GM19239 (cell line): ENCODE measurements at places on chromosomes 11 and 22.

DNA sequence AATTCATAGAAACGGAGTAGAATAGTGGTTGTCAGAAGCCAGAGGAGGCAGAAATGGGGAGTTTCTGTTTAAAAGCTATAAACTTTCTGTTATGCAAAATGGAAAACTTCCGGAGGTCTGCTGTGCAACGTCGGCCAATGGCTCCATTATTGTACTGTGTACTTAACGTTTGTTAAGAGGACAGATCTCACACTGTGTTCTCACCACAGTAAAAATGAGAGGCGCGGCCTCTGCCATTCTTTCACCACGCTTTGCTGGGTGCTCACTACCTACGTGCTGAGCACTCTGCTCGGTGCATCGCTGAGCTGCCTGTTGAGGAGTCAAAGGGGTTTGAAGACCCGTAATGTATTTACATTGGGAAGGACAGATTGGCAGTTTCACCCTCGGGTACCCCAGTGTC lies 218.8 kb upstream of the B3GAT1 start:
- no peak for DNase-seq

GRCh38 chr11:17764446-17765218 lies 30.1 kb downstream of the KCNC1 start:
- no peak for DNase-seq

- no peak for DNase-seq
Observed at GRCh38 chr11:100861212-100861611, 174.1 kb downstream of the ARHGAP42 start.

DNA sequence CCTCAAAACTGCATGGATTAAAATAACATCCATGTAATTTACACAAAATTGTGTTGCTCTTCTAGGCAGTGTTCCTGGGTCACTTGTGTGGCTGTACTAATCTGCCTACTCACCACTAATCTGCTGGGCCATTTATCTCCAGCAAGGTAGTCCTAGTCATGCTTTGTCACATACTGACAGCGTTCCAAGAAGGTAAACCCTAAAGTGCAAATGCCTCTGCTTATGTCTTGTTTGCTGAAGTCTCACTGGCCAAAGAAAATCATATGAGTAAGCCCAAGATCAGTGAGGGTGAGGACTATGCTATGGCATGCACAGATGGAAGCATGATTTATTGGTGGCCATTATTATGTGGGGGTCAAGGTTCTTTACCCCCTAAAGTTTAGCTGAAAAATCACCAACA lies 630.2 kb upstream of the LUZP2 start:
- DNase-seq = no peak

- no peak for DNase-seq
Observed at GRCh38 chr11:128784059-128784804, 82.9 kb downstream of the KCNJ1 start.

DNA sequence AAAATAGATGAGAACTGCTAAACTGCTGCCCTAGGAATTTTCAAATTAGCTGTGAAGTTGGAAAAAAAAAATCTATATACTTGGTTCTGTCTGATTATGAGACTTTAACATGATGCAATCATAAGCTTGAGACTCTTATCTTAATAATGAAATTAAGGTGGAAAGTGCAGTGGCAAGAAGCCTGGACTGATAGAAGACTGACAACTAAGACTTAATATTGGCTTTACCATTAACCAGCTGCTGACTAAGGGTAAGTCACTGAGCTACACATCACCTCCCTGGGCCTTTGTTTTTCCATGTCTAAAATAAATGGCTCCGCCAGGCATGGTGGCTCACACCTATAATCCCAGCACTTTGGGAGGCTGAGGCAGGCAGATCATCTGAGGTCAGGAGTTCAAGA lies 56.9 kb downstream of the SLC35F2 start:
- no peak for DNase-seq

DNA sequence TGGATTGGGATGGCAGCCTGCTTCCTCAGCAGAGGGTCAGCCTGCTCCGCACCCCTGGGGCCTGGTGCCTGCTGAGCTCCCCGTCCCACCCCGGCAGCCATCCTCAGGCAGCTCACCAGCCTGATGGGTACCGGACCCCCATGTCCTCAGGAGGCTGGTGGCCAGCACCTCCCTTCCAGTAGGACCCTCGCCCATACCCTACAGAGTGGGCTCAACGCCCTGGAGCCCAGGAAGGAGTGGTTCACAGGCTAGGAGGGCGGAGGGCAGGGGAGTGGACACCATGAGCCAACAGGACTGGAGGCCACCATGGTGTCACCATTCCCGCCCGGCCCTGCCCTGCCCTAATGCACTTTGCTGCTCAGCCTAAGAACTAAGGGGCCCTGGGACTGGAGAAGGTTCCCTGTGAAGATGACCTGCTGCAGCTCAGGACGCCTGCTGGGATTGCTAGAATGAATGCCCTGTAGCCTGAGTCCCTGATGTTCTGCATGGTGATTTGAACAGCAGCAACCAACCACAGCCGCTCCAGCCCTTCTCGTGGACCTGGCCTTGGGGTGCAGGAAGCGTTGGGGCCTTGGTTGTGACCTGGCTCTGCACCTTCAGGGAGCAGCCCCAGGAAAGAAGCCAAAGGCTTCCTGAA lies 1080.8 kb downstream of the BRD1 start:
- no peak for DNase-seq
